ENCODE measurements at places on chromosomes 16 and 17.

GRCh38 chr17:80318166-80318565 is 57.5 kb downstream of the RNF213 start:
- no peak for DNase-seq

- no peak for DNase-seq
These were observed 81.5 kb downstream of the PLCG2 start for GRCh38 chr16:81860287-81861266.

- no peak for DNase-seq
These were observed 30.7 kb downstream of the CDRT4 start for GRCh38 chr17:15436473-15437302.

DNA sequence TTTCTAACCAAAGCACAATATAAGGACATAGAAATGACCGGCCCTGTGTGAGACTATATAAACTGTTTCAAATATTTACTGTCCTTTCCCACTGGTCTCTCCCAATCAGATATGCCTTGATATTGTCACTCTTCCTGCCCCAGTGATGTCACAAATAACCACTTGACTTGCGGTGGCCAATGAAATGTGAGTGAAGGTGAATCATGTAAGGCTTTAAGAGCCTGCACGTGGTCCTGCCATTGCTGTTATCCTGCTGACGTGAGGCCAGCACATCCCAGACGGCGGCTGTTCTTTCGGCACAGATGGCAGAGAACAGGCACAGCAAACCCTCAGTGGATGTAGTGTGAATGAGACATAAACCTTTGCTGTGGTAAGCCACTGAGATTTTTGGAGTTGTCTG is 5.4 kb upstream of the KLHL11 start:
- DNase-seq: no peak

- no peak for DNase-seq
These were observed 187.7 kb downstream of the CCDC182 start for GRCh38 chr17:57557416-57557815.

DNA sequence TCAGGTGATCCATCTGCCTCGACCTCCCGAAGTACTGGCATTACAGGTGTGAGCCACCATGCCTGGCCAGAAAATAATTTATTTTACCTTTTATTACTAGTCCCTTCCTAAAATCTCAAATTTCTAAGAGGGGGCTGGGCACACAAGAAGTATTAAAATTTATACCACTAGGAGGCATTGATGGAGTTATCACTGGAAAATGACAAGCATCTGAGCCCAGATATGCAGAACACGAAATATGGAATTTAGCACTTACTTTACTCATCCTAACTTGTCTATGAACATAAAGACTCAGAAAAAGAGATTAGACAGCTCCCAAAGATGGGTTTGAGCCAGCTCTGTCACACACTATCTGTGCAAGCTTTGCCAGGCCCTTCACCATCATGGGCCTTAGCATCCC is 46.4 kb downstream of the STAT5A start:
- DNase-seq: no peak

GRCh38 chr17:3669548-3669947 is 936 bp downstream of the EMC6 start:
- no peak for DNase-seq

GRCh38 chr17:27327871-27328270 is 34.0 kb downstream of the WSB1 start:
- DNase-seq: no peak

- DNase-seq: no peak
These were observed 75.9 kb downstream of the USP22 start for GRCh38 chr17:20966870-20967269.

DNA sequence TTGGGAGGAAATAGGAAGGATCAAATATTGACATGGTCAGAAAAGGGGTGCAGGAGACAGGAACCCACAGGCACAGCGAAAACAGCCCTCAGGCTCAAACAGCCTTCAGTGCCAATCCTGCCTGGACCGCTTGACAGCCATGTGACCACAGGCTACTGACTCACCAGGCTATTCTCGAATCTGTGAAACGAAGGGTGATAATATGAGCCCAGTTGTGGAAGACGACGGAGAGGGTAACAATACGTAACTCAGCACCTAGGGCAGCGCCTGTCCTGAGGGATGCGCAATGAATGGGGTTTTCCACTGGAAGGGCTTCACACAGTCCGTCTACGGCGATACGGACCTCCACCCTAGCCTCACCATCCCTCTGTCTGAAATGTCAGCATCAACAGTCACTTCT is 117.3 kb upstream of the RCVRN start:
- DNase-seq: no peak

GRCh38 chr16:52544703-52545102 is 2.2 kb downstream of the TOX3 start:
- no peak for DNase-seq

DNA sequence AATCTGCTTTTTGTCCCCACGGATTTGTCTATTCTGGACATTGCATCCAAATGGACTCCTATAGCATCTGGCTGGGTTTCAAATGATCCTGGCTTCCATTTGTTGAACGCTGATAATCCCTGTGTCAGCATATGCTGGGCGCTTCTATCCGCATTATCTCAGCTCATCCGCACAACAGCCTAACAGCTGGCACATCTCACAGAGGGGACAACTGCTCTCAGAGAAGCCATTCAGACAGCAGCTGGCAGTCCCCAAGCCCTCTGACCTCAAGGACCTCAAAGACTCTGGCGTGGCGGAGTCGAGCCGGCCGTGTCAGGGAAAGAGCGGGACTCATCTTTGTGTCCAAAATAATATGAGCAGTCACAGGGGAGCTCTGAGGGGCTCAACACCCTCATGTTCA is 82.3 kb downstream of the NT5M start:
- no peak for DNase-seq

GRCh38 chr17:55699181-55699860 is 23.3 kb downstream of the TMEM100 start:
- no peak for DNase-seq

DNA sequence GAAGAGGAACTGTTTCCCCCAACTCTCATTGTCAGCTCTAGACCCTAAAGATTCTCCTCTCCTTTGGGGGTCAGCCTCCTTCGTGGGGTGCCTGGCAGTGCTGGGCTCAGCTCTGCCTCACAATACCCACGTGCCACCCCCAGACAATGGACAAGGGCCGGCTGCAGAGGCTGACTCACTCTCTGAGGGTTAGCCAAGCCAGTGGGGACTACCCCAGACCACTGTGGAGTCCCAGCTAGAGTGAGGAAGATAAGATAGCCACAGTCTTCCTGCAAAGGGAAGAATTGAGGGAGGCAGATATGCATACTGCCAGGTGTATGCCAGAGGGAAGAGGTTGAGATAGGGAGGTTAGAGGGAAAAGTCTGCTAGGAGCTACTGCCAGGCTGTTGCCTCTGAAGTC is 13.5 kb upstream of the MTMR4 start:
- no peak for DNase-seq

GRCh38 chr16:4507588-4508345 is 30.8 kb downstream of the CDIP1 start:
- no peak for DNase-seq

DNA sequence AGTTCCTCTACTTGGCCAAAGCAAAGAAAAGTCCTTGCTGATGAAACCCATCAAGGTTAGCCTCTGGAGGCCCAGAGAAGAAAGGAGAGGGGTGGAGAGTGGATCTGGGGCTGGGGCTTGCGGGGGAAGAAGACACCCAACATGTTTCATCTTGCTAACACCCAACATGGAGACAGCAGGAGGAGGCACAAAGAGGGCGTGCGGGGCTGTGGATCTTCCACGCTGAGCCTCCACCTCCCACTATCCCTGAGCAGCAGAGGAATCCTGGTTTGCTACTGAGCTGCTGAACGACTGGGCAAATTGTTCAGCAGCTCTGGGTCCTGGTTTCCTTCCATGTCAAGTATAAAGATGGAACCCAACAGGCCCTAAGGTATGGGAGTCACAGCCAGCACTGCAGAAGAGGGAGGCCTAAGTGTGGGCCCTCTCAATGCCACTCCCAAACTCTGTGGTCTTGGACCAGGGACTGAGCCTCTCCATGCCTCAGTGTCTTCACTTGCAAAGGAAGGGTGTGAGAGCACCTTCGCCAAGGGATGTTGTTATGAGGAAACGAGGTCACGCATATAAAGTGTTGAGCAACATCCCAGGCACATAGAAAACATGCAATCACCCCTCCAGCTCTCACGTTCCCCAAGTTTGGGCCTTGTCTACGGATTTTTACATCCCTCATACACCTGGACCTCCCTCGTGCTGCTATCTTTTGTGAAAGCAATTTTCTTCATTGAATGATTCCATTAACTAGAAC is 122.5 kb downstream of the XYLT1 start:
- DNase-seq: no peak

DNA sequence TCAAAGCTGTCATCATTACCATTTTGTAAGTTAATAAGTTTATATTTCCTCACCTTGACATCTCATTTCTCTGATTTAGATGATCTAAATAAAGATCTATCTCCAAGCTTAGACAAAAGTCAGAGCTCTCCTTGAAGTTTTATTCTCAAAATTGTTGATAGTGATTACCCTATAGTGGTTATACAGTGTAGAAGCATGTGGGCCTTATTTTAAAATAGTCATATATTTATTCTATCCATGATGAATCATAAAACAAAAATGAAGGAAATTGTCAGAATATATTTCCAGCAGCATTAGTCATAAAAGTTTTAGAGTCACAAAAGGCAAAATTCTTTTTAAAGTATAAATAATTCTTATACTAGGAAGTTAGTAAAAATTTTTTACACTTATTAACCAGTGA is 49.0 kb downstream of the RHOT1 start:
- no peak for DNase-seq

- no peak for DNase-seq
These were observed 6.7 kb downstream of the SHMT1 start for GRCh38 chr17:18356624-18357023.

DNA sequence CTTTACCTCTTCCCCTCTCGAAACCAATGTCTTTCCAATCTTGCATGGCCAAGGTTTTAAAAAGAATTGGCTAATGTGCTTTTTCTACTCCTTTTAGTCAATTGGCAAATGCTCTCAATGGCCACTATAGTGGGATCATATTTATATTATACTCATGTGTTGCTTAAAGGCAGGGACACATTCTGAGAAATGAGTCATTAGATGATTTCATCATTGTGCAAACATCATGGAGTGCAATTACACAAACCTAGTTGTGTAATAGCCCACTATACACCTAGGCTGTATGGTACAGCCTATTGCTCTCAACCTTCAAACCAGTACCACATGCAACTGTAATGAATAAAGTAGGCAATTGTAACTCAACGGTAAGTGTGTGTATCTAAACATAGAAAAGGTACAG is 180.9 kb downstream of the HS3ST3A1 start:
- no peak for DNase-seq

GRCh38 chr17:77535892-77536291 is 395.1 kb downstream of the SEC14L1 start:
- DNase-seq: no peak

GRCh38 chr17:19018600-19018950 is 14.0 kb upstream of the FAM83G start:
- DNase-seq: no peak

DNA sequence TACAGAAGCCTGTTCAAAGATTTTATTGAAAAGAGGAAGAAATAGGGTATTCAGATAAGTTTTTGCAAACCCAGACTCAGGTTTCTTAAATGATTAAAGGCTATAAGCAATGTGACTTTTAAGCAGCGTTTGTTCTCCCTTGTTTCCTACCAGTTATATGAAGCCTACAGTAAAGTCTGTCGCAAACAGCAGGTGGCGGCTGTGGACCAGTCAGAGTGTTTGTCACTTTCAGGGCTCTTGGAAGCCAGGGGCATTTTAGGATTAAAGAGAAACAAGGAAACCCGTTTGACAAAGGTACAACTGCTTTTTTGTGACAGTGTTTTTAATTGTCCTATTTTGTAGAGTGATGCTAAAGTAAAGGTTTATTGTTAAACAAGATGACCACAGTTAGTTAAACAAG is 7.7 kb upstream of the RARA start:
- DNase-seq: no peak

DNA sequence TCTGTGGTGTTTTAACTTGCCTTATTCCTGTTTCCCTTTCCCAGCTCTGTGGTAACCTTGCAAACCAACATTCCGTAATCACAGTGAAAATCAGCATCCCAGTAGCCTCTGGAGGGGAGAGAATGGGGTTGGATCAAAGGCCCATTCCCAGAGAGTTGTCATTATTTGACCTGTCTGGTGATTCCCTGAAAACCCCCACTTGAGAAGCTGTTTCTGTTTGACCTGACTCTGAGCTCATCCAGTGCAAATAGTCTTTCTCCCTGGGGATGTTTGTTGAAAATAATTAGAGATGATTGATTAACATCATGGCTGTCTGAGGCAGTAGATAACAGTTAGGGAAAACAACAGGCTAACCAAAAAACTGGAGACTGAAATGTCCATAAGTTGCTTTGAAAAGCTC is 3.0 kb downstream of the CACNG1 start:
- DNase-seq: no peak

DNA sequence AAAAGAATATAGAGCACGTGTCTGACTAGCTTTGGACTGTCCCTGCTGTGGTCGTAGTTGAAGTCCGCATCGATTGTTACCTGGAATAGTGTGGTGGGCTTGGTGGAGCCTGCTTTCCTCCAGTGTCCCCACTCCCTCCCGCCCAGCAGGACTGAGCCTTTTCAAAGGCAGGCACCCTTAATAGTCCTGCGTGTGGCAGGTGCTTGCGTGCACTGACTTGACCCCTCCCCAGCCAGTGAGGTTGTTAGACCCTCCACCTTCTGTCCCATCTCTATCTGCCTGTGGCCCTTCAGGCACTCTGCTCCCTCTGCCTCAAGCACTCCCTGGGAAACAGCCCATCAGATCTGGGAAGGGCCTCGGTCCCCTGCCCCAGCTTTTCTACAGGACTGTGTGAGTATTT is 36.6 kb downstream of the TMEM11 start:
- no peak for DNase-seq

DNA sequence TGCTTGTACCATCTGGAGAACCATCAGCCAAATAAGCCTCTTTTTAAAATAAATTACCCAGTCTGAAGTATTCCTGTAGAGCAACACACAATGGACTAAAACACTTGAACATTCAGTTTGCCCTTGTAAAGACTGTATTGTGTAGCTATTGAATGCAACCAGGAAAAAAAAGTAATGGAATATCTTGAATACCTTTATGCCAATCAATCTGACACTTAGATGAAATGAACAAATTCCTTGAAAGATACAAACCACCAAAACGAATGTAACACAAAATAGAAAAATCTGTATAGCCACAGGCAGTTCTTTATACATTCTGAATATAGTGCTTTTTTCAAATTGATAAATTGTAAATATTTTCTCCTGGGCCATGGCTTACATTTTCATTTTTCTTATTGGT is 63.3 kb upstream of the KCNJ16 start:
- DNase-seq: no peak

- no peak for DNase-seq
These were observed 62.0 kb upstream of the DNAJA2 start for GRCh38 chr16:47035436-47035835.

DNA sequence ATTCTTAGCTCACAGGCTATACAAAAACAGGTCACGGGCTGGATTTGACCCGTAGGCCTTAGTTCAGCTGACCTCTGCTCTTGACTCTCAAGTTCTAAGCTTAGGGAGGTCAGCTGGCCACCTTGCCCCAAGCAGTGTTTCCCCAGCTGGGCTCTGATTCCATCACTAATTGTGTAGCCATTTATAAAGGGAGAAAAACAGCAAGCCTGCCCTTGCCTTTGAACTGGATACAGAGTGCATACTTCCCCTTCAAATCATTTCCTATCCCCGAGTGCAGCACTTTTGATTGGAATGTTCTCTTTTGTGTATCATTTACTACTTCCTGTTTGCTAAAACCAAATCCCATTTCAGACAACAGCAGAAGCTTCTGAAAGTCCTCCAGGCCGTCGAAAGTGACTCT is 153.6 kb downstream of the KATNIP start:
- DNase-seq: no peak
